Left colon (tissue), 2 donors: ENCODE measurements at places on chromosomes 5 and 9. TPM values are rescaled to one million over a fixed set of nuclear protein-coding genes. Genes with fewer than 3 reads are reported as not detected.

- no peak for DNase-seq
Measured at GRCh38 chr5:119168401-119168800, 97.5 kb downstream of the DMXL1 start.

DNA sequence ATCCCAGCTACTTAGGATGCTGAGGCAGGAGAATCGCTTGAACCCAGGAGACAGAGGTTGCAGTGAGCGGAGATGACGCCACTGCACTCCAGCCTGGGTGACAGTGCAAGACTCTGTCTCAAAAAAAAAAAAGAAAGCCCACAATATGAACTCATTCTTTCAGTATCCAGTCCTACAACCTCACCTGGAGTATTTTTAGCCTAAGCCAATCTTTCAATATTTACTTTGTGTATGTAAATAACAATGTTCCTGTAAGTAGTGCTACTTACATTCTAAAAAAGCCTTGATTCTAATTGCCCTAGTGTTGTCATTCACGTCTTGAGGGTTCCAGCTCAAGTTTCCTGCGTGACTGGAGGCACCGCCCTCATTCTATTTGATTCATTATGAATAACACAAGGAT is 62.0 kb downstream of the BHMT start:
- no peak for DNase-seq

DNA sequence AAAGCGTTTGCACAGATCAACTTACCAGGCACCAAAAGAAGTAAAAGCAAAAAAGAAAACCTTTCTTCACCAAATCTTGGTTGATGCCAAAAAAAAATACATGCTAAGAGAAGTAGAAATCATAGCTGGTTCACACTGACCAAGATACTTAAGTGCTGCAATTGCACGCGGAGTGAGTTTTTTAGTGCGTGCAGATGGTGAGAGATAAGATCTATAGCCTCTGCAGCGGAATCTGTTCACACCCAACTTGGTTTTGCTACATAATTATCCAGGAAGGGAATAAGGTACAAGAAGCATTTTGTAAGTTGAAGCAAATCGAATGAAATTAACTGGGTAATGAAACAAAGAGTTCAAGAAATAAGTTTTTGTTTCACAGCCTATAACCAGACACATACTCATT is 36.4 kb upstream of the CCDC152 start:
- DNase-seq = no peak

The GNA14 gene
- 13.2 TPM for total RNA-seq

GRCh38 chr5:148152781-148153180 is 15.6 kb upstream of the SPINK14 start:
- DNase-seq = no peak

GRCh38 chr9:73074176-73074708 is 77.4 kb upstream of the ANXA1 start:
- DNase-seq = no peak

The HAVCR1 gene
- 16.3 TPM for total RNA-seq

DNA sequence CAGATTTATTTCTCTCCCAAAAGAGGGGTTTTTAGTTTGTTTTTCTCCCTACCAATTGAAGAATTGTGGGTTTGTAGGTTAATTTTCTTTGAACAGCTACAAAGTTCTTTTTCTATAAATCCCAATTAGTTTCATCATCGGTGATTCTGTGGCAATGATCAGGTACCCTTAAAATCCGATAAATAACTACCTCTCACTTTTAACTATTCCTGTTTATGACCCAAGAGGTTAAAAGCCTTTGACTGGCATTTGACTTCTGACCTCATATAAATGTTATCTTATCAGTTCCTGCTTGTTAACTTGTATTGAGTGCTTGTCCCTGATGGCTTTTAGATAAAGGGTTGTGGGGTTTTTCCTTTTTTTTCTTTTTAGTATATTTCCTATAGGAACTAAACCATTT is 124.4 kb upstream of the TMEM161B start:
- DNase-seq = no peak

- DNase-seq = peak; percentile 82
Measured at GRCh38 chr5:150163547-150164059, 3.0 kb upstream of the CDX1 start.

DNA sequence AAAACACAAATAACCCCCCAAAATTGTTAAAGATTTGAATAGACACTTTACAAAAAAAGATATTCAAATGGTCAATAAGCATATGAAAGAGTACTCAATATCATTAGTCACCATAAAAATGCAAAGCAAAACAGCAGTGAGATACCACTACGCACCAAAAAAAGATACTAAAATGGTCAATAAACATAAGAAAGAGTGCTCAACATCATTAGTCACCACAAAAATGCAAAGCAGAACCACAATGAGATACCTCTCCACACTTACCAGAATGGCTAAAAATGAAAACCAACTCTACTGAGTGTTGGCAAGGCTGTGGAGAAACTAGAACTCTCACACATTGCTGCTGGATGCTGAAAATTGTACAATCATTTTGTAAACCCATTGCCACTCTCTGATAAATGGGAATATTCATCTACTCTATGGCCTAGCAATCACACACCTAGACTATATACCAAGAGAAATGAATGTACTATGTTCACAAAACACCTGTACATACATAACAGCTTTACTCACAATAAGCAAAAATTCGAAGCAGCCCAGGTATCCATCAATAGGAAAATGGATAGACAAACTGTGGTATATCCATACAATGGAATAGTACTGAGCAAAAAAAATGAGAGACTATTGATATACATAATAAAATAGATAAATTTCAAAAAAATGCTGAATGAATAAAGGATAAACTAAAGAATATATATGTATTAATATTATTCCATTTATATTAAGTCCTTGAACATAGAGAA is 205.0 kb upstream of the DAPK1 start:
- DNase-seq = no peak

DNA sequence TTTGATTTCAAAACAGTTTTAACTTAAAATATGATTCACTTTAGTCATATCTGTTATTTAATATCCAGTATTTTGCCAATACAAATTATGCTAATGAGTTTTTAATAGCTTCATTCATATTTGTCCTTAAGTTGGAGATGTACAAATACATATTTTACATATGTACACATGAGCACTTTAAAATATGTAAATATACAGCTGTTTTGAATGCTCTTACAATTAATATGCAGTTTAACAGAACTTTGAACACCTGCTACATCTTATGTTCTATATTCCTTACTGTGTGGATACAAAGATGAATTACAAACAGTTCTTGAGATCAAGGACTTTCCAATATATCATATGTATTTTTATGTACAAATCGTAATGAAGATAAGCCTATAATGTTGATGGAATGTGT is 74.0 kb downstream of the CHSY3 start:
- DNase-seq = no peak

The PCDHGA5 gene
- 0.70 TPM for total RNA-seq

The TMEM245 gene
- total RNA-seq = 33.7 TPM

DNA sequence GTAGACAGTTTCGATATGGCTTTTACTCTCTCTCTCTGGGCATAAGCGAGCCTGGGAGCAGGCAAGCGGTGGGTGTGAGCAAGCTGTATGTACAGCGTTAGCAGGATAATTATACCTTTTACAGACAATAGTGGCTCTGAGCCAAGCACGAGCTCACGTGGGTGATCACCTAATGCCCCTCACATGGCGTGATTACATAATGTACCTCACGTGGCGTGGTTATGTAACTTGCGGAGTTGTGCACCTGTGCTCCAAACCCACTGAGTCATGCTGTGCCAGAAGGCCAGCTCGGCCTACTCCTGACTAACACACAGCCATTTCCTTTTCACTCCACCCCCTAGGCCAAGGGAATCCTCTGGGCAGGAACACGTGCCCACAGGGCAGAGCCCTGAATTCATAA is 797.2 kb downstream of the EFNA5 start:
- peak; percentile 75 for DNase-seq

The ANKS6 gene
- total RNA-seq = 28.4 TPM

The FAM219A gene
- 6.8 TPM for total RNA-seq

- no peak for DNase-seq
Measured at GRCh38 chr5:141598391-141599345, 20.1 kb downstream of the DIAPH1 start.
